Pons (tissue), 1 donor: ENCODE measurements at places on chromosomes 5 and 9.
A peak's percentile ranks its signal among the peaks of the same experiment; 100 is the strongest.

- no peak for DNase-seq
Measured at GRCh38 chr5:122368510-122369251, 56.6 kb downstream of the SNCAIP start.

- peak; percentile 30 for DNase-seq
Measured at GRCh38 chr9:134778841-134779411, 101.7 kb upstream of the FCN2 start.

DNA sequence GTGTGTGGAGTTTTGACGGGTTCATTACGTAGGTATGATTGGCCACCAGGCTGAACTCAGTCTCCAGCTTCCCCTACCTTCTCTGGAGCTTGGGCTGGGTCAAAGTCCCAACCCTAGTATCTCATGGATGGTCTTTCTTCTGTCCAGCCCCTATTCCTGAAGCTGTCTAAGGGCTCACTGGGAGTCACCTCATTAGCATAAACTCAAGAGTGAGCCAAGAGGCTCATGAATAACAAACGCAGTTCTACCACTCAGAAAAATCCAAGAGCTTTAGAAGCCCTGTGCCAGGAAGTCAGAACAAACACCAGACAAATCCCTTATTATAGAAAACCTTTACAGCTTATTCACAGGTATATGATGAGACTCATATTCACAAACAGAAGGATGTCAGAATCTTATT, 180.3 kb upstream of the NFIL3 start:
- DNase-seq: no peak

DNA sequence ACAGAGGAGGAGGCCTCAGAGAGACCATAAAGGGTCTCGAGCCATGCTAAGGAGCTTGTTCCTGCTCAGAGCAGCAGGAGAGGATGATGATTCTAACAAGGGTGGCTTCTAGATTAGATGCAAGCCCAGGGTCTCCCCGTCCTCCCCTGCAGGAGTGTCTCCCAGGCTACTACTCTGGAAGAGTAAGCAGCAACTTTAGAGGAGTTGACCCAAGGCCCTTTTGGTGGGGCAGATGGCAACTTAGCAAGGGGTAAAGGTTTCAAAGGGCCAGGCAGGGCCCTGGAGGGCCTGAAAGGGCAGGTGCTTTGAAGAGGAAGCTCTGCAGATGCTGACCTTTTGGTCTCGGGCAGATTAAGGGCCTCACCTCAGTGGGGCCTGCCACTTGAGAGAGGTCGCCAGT, 174.9 kb downstream of the GABBR2 start:
- DNase-seq: no peak

DNA sequence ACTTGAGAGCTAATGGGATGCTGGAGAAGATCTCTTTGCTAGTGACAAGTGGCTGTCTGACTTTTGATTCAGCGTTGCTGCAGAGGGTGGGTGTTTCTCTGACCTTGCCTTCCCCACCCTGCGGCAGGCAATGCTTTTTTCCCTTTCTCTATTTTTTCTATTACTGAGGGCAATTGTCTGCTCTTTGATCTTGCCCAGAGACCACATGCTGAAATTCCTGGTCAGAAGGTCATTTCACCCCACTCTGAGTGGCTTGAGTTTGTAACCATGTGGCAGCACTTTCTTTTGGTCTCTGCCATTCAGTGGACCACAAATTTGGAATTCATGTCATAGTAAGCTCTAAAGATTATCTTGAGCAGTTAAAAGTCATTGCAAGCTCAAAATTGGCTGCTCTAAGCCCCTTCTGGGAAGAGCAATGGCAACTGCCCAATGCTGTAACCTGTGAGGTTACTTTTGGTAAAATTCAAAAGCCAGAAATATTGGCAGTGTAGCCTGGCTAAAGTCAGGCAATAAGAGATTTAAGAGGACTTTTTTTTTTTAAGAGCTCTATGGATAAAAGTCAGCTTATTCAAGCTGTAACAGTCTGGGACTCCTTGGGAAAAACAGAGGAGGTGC, 30.4 kb upstream of the MTMR12 start:
- no peak for DNase-seq

GRCh38 chr9:124684169-124684568, 86.9 kb downstream of the NR6A1 start:
- no peak for DNase-seq

- no peak for DNase-seq
Measured at GRCh38 chr9:103674271-103674670, 419.8 kb upstream of the SMC2 start.
